ENCODE measurements at places on chromosomes 5 and 9.

- DNase-seq: no peak
Observed at GRCh38 chr5:117411701-117412100, 837.1 kb upstream of the SEMA6A start.

DNA sequence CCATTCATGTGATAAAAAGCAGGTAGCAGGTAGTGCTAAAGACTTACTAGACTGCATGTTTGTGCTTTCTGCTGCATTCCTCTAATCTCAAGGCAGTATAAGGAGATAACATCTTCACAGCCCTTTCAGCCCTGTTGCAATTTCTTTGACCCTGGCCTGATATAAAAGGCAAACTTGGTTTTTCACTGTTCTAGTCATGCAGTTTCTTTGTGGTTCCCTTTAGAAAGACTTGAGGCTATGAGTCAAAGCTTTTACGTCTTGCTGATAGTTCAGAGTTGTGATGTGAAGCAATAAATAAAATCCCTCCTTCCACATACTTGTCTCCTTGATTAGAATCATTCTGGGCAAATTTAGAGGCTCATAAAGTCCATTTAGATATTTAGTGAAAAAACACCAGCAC is 88.6 kb upstream of the CDKN2B start:
- no peak for DNase-seq

DNA sequence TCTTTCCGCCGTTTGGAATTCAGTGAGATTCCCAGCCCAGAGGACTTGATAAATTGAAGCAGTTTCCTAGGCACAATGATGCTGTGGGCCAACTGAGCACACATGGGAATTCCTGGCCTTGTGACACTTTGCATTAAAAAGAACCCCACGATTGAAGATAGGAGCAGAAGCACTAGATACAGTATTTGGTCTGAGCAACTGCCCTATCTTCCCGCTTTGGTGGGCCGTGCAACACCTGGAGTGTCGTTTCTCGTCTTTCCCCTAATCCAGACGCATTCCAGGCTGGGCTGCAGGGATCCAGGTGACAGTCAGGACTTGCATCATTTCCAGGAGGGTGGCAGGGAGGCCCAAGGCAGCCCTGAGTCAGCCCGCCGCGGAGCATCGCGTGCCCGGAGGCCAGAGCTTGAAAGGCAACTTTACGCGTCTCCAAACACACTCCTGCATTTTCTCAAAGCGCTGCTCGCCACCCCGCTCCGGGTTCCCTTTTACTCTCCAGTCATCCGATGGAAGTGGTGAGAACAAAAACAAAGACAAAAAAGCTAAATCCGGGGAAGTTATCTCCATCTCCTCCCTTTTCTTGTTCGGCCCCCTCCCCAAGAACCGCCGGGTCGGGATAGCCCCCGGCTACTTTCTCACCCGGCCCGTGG is 753 bp upstream of the STC2 start:
- no peak for DNase-seq

GRCh38 chr5:133391354-133392136 is 220.8 kb downstream of the FSTL4 start:
- no peak for DNase-seq

- no peak for DNase-seq
Observed at GRCh38 chr5:172689218-172689572, 48.1 kb downstream of the NEURL1B start.

DNA sequence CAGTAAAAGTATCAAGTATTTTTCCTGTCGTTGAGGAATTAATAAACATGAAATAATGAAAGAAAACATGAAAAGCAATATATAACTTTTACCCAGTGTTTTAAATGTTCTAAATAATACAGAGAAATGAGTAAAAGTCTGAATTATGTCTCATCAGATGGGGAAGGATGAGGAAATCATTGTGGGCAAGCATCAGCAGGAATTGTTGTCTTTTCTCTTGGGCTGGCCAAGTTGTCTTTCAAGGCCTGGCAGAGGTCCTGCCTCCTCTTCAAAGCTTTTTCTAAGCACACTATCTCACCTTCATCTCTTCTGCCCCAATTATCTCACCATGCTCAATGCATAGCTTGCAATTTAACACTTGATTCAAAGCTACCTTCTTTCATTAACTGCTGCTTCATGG is 41.9 kb downstream of the MOCS2 start:
- no peak for DNase-seq

DNA sequence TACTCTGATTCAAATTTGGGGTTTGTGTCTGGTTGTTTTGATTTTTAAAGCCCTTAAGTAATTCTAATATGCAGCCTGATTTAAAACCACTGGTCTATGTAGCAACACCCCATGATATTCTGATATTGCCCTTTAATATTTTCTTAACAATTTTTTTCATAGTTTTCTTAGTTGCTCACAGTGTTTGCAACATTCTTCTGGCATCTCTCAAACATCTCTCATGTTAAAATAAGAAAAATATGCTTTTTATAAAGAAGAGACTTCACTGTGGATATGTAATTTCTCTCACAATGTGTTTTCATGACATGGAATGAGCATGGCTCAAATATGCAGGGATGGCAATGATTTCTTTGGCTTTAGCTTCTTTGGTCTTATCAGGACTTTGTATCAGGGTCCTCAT is 183.7 kb downstream of the TAF11L14 start:
- DNase-seq: no peak

GRCh38 chr9:116058421-116058820 is 95.2 kb upstream of the PAPPA start:
- DNase-seq: no peak

- DNase-seq: no peak
Observed at GRCh38 chr5:22598796-22599195, 254.3 kb downstream of the CDH12 start.

GRCh38 chr5:154287136-154287535 is 96.6 kb downstream of the GALNT10 start:
- no peak for DNase-seq

DNA sequence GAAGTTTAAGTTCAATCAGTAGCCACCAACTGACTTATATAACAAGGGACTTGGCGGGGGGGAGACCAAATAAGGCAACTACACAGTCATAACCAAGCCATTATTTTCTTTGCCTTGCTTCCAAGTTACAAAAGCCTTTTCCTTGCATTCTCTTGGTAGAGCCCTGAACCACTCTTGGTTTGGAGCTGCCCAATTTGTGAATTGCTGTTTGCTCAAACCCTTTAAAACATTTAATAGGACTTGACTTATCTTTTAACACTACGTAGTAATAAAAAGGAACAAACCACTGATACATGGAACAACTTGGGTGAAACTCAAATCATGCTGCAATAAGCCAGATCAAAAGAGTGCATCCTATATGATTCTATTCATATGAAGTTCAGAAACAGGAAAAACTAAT is 31.7 kb upstream of the MSH3 start:
- no peak for DNase-seq

GRCh38 chr9:16869131-16869881 is 1.2 kb downstream of the BNC2 start:
- no peak for DNase-seq

GRCh38 chr9:114098936-114099668 is at the start of gene KIF12:
TSS of gene KIF12 (minus strand) at chr9:114099292. CDS start at chr9:114099276, 16 bp downstream.
- DNase-seq: no peak

- no peak for DNase-seq
Observed at GRCh38 chr5:79088507-79088906, 18.9 kb downstream of the BHMT2 start.

GRCh38 chr9:129379181-129379836 is 201.2 kb upstream of the IER5L start:
- DNase-seq: no peak

- DNase-seq: no peak
Observed at GRCh38 chr5:91484662-91485061, 101.5 kb upstream of the ARRDC3 start.

DNA sequence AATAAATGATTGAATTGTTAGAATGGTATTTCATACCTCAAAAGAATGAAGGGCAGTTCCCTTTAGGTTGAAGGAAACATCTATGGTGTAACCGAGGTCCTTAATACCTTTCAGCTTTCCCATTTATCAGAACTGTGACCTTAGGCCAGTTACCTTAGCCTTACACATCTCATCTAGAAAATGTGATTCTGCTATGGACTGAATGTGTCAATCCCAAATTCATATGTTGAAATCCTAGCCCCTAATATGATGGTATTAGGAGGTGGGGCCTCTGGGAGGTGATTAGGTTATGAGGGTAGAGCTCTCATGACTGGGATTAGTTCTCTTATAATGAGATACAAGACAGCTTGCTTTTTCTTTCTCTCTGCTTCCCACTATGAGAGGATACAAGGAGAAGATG is 441.9 kb downstream of the PLK2 start:
- no peak for DNase-seq

- DNase-seq: no peak
Observed at GRCh38 chr5:81895307-81895706, 76.5 kb upstream of the ATG10 start.

- no peak for DNase-seq
Observed at GRCh38 chr5:125057912-125058826, 311.7 kb upstream of the ZNF608 start.

GRCh38 chr5:180704362-180704761 is 35.5 kb downstream of the OR2Y1 start:
- no peak for DNase-seq

DNA sequence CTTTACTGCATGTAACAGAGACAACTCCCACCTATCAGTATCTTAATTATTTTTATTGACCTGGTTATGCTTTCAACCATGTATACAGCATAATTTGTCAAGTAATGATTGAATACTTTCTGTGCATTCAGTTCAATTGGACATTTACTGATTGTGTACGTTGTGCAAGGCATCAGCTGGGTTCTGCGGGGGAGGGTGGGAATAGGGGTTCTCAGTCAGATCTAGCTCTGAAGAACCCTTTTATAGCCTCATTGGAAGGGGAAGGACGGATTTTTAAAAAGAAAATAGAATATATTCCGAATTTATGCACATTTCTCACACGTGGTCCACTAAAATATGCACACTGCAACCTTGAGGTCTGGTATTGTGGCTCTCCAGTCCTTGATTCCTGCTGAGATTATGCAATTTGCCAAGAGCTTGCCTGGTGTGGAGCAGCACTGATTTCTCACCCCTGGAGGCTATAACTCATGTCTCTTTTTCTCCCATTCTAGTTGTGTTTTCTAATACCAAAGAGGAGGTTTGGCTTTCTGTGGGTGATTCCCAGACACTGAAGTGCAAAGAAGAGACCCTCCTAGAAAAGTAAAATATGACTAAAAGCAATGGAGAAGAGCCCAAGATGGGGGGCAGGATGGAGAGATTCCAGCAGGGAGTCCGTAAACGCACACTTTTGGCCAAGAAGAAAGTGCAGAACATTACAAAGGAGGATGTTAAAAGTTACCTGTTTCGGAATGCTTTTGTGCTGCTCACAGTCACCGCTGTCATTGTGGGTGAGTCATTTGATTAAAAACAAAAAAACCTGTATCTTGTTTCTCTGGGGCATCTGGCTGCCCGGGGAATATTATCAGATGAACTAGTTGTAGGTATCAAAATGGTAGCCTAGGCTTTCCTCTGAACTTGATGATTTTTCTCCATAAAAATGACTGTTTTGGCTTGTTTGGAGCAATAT is 1.7 kb downstream of the SLC1A3 start:
- no peak for DNase-seq

DNA sequence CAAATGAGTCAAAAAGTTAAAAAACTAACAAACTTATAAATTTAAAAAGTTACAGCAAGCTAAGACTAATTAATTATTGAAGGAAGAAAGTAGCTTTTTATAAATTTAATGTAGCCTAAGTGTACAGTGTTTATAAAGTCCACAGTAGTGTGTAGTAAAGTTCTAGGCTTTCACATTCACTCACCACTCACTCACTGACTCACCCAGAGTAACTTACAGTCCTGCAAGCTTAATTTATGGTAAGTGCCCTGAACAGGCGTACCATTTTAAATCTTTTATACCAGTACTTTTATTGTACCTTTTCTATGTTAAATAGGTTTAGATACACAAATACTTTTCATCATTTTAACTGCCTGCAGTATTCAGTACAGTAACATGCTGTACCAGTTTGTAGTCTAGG is 80.0 kb upstream of the C9orf72 start:
- DNase-seq: no peak

DNA sequence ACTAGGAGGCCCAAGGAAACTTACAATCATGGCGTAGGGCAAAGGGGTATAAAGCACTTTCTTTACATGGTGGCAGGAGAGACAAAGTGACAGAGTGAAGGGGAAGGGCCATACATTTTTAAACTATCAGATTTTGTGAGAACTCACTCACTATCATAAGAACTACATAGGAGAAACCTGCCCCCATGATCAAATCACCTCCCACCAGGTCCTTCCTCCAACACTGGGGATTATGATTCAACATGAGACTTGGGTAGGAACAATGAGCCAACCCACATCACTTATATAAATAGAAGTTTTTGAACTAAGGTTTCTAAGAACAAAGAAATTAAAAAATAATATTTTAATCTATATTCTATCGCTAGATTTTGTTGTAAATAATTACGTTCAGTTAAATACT is 460.3 kb upstream of the TYRP1 start:
- no peak for DNase-seq

GRCh38 chr5:16815432-16815831 is 120.7 kb downstream of the MYO10 start:
- no peak for DNase-seq

DNA sequence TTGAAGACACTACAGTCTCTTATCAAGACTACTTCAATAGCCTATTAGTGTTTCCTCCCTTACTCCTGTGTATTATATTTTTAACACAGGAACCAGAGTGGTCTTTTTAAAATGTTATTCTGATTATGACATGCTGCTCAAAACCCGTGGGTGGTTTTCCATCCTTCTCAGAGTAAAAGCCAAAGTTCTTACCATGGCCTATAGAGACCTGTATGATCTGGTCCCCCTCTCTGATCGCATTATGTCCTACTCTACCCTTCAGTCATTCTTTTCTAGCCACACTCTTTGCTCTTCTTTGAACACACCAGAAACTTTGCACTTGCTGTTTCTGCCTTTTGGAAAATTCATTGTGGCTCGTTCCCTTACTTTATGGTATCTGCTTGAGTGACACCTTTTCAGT is 13.8 kb downstream of the RECK start:
- no peak for DNase-seq

GRCh38 chr9:100601216-100601615 is 23.3 kb downstream of the CAVIN4 start:
- peak; percentile 6 for DNase-seq

DNA sequence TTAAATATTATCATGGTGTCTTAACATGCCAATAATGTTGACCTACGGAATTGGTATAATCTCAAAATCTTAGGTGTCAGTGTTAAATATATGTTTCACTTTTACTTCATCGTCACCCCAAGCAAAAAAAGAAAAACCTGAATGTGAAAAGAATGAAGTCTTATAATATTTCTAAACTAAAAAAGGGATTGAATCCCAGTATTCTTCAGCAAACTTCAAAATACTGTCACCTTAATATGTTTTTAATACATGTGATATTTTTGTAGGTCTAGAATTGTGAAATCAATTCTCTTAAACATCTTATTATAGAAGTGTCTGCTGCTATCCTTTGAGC is 14.1 kb downstream of the UBE2D2 start:
- DNase-seq: no peak
